DMS153 (cell line): ENCODE measurements at places on chromosomes 5 and 9.

DNA sequence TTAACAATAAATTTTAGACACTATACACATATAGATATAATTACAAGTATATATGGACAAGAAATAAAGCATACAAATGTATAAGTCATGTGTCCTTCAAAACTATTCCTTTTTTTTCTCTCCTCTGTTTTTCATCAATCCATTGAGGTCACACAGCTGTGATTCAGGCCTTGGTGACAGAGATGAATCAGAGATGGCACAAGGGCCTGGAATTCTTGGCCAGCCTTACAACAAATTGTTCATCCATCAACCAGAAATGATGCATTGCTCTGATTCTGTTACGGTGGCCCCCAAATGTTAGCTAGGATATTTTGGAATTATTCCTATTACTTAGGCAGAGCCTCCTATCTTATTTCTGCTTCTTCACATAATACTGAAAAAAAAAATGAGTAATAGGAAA lies 108.7 kb upstream of the MPDZ start:
- no peak for DNase-seq

DNA sequence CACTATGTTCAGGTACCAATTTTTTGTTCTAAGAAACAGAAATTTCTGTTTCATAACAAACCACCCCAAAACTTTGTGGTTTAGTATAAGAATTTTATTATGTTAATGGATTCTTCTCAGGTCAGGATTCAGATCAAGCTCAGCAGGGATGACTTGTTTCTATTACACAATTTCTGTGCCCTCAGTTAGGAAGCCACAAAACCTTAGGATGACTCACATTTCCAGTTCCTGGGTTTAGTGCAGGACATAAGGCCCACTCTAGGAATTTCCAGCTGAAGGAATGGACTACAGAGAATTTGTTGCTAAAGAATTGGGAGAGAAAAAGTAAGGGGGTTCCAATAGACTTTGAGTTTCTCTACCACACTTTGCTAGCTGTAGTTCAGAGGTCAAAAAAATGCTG lies 629.3 kb downstream of the ANXA1 start:
- DNase-seq = no peak

- DNase-seq = no peak
These were observed 339.2 kb downstream of the GLIS3 start for GRCh38 chr9:3960661-3961144.

DNA sequence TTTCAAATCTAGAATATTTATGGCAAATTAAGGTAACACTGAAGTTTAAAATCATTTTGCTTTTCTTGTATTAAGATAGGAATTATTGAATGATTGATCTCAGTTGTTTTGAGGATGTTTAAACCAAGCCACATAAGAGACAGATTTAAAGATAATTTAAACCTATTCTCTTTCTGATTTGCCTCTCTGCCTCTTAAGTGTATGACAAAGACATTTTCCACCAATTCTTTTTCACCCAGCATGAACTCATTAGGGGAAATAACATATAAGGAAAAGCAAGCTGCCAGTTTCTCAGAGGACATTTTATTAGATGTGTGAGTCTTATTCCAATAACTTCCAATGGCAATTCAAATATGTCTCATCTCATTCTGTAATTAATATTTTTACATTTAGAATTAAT lies 568.3 kb upstream of the MEF2C start:
- no peak for DNase-seq

GRCh38 chr5:29867155-29867554 lies 1326.3 kb upstream of the CDH6 start:
- DNase-seq = no peak

DNA sequence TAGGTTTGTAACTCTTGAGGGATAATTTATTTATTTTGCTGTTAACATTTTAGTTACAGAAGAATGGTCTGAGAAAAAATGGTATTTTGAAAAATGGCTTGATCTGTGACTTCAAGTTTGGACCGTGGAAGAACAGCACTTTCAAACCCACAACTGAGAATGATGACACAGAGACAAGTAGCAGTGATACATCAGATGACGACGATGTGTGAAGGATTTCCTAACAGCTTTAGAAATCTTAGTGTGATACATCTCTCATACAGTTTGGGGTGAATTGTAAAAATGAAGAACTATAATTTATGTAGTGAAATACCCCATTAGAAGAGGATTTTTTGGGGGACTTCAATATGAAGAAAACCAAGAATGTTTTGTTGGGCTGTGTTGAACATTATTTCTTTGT lies 88.7 kb downstream of the GPBP1 start:
- DNase-seq = no peak

- no peak for DNase-seq
These were observed 60.4 kb downstream of the FBXL7 start for GRCh38 chr5:15560421-15560820.

DNA sequence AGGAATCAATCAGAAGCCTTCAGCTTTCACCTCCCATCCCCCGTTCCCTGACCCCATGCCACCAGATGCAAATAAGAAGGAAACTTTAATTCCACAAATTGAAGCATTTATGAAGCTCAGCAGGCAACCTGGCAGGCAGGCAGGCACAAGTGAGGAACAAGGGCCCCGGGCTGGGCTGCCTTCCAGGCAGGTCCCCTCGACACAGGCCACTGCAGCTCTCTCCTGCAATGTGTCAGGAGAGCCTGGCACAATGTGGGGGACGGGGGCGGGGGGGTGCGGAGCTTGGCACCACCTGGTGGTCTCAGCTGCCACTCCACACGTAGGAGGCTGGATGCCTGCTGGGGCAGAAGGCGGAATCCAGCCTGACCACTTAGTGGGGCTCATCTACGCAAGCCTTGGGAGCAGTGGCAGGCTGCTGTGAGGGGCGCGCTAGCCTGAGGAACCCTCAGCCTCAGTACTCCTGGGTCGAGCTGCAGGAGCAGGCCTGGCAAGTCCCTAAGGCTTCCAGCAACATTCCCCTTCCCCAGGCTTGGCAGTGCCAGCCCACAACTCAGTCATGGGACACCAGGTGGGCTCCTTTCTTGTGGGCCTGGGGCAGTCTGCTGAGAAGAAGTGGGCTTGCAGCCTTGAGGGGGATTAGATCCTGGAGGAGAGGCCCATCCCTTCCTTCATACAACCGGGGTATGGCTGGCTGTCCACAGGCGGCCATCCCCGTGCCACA lies 50.2 kb upstream of the KCNMB1 start:
- no peak for DNase-seq

- DNase-seq = peak; percentile 63
These were observed 154.3 kb downstream of the NFIB start for GRCh38 chr9:14159440-14160216.

DNA sequence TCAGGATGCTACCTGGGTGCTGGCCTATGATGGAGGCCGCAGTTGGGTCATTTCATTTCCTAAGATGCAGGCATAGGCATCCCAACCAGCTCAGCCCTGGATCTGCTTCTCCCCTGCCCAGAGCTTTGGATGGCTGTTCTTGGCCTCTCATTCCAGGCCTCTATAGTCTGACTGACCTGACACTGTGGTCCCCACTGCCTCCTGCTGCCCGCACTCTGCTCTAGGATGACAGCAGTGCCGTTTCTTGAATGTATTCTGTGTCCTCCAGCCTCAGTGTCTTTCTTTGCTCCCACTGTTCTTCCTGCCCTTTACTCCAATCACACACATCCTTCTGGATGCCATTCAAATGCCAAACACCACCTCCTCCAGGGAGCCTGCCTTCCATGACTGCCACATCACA lies 235.7 kb downstream of the HSPA4 start:
- DNase-seq = no peak

DNA sequence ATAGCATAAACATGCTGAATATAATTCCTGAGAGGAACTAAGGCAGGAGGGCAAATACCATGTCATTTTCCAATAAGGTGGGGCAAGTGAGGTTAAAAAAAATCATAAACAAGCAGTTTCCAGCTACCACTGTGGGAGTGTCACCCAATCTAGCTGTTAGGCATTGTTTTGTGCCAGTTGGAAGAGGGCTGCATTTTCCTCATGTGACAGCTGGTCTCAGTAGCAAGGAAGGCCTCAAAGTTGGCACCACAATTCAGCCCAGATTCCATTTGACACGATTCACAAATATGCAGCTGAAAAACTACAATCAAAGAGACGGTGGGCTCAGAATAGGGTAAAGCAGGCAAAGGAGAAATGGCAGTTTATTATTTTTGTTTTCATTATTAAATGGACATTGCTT lies 636.1 kb downstream of the KIF4B start:
- no peak for DNase-seq

GRCh38 chr5:150538007-150538917 lies 30.3 kb downstream of the NDST1 start:
- no peak for DNase-seq

GRCh38 chr5:2910401-2911175 lies 159.1 kb upstream of the IRX2 start:
- no peak for DNase-seq

DNA sequence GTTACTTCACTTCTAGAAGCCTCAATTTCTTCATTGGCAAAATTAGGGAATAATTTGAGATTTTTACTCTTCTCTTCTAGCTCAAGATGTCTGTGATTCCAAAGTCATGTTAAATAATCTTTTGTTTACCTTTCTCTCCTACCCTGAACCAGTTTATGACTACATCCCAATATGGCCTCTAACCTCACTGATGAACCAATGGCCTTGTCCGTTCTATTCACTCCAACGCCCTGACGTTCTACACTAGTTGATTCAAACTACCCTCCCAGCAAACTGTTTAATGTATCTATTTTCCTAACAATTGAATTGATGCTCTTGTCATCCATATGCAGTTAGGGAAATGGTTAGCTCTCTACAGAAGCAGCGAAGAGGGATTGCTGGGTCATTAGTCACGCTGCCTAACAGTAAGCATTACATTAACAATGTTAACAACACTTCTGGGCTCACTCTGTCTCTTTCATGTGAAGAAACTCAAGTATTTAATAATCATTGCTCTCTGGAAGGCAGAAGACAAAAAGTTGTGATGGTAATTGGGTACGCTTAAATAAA lies 38.0 kb downstream of the RAPGEF1 start:
- DNase-seq = no peak

GRCh38 chr9:121744002-121744686 lies 92.7 kb downstream of the DAB2IP start:
- DNase-seq = peak; percentile 34

GRCh38 chr5:177133096-177133852 lies at the start of gene NSD1:
Gene NSD1, plus strand, starts transcription at chr5:177133773. Its CDS starts 1,331 bp downstream, at chr5:177135104.
- DNase-seq = peak; percentile 47

DNA sequence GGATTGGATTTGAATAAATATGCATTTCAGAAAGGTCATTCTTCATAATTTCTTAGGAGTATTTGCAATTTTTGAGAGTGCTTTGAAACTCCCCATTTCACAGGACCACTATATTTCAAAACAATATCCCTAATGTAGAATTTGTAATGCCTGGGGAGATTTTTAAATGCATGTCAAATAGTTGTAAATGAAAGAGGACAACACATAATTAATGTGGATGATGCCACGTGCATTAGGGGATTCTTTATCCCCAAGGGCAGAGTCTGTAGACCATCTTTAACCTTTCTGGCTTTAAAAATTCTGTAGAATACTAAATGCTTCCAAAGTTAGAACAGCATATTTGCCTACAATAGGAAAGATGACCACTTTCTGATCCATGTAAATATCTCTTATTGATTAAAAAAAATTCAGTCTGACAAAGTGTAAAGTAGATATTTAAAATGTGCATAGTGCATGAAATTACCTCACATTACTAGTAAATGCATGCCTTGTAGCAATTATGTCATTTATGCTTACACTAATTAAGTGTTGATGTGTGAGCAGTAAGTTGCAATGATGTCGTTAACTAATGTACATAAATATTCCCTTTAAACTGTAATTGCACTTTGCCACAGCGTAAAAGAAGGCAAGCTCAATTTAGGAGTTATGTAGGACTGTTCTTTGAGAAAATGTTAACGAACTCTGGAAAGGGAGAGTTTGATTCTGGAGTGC lies 416.1 kb downstream of the PSAT1 start:
- DNase-seq = no peak

DNA sequence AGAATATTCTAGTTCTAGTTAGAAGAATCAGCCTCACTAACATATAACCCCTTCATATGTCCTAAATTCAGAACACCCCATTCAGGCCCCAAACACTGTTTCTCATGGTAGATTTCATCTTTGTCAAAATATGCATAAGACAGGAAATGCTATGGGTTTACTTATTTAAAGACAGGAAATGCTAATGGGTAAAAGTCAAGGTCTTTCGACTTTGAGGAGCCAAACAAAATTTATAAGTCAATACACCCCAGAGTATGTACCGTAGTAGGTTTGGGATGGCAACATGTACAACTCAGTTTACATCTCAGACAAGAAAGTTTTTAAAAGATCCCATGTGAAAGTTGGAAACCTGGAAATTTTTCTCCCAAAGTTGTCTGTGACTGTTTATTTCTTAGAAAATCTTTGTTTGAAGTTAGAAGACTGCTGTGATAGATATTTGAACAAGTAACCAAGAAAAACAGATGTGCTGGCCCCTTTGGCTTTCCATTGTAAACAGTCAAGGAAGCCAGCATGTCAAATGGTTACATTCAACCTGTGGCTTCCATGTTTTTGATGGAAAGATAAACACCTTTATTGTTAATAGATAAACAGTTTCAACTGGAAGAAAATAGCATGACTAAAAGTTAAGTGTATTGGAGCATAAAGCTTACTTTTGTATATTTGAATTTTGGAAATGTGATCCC lies 102.2 kb downstream of the INIP start:
- no peak for DNase-seq

- peak; percentile 74 for DNase-seq
These were observed 1279.5 kb downstream of the CDH12 start for GRCh38 chr5:21573416-21574314.

GRCh38 chr5:40321514-40321913 lies 358.2 kb upstream of the PTGER4 start:
- DNase-seq = no peak

DNA sequence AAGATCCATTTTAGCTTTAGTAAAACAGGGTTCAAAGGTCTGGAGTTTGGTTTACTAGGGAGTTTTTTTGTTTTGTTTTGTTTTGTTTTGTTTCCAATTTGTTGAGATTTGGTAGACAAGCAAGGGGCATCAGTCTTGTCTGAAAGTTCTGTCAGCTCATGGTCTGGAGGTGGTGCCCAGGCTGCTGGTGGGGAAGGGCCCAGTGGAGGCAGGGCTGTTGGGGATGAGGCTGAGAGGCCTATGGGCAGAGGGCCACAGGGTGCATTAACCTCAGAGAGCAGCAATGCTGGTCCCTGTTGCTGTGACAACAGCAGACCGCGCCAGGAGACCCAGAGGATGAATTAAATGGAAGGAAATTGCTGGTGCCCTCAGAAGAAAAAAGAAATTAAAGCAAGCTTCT lies 174.5 kb downstream of the FGF1 start:
- no peak for DNase-seq

- no peak for DNase-seq
These were observed 196.9 kb downstream of the VPS13A start for GRCh38 chr9:77374266-77374665.

DNA sequence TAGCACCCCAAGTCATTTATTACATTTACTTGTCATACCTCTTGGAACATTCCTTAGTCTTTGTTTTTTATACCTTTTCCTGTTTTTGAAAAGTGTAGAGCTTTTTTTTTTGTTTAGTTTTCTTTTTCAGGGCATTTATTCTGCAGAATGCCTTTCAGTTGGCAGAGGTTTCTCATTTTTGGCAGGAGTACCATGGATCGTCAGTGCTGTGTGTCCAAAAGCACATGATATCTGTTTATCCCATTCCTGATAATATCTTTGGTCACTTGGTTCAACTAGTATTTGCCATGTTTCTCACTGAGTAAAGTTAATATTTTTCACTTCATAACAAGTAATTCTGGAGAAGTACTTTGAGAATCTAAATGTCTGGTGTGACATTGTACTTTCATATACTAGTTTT lies 10.7 kb downstream of the OGN start:
- no peak for DNase-seq
